Activated CD8-positive, alpha-beta memory T cell treated with anti-CD3 and anti-CD28 coated beads for 4 hours (primary cell): ENCODE measurements at places on chromosomes 1 and 21.

DNA sequence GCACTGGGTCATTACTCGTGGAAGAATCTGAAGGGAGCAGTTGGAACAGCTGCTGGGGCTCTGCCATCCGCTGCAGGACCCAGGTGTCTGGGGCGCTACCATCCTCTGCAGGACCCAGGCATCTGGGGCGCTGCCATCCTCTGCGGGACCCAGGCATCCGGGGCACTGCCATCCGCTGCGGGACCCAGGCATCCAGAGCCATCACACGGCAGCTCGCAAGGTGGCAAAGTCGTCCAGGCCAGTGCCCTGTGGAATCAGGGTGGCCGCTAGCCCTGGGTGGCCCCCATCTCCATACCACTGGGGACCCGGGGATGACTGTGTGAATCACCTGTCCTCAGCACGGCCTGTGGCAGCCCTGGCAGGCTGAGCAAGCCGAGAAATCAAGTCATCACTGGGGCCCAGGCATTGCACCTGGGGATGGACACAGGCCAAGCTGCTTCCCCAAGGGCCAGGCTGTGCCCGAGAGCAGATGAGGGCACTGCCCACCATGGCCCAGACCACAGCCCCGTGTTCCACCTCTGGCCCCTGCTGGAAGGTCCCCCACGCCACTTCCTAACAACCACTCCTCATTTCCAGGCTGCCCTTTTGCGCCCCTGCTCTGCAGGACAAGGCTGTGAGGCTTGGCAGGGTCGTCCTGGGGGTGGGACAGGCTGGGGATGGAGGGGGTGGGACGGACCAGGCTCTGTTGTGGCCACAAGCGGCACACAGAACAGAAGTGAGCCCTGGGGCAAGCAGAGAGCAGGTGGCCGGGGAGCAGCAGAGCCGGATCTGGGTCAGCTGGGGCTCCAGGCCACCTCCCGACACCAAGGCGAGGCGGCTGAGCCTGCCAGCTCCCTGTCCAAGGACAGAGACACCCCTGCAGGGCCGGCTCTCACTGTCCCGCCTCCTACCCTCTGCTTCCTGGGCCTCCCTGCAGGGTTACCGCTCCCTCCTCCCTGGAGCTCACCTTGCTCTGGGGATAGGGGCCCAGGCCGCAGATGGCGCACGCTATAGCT, 12.7 kb downstream of the GABRD start:
- no peak for DNase-seq

DNA sequence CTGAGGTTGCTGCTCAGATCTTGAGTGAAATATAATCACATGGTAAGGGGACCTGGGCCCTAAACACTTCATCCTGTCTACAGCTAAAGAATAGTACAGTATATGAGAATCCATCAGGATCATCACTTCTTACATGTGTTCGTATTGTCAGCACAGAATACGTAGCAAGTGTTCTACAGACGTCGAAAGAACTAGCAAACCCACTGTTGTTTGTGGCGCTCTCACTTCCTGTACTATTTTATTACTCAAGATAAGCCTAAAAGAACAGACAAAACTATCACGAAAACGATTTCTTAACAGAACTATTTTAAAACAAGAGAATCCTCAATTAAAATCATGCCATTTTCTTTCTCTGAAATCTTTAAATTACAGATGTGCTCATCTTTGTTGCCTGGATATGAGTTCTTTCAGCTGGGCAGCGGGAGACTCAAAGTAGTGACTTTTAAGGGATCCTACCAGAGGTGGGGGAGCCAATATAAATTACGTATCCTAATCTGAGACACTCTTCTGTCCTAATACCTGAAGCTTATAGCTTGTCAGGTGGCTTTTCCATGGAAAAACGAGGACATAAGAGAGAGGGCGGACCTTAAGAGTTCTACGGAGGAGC, 724 bp downstream of the ST7L start:
- no peak for DNase-seq

- DNase-seq, result no peak
Measured at GRCh38 chr1:186828611-186829454, at the start of gene PLA2G4A. Gene PLA2G4A (plus strand): TSS chr1:186828949. CDS start chr1:186854355, 25,406 bp downstream.

DNA sequence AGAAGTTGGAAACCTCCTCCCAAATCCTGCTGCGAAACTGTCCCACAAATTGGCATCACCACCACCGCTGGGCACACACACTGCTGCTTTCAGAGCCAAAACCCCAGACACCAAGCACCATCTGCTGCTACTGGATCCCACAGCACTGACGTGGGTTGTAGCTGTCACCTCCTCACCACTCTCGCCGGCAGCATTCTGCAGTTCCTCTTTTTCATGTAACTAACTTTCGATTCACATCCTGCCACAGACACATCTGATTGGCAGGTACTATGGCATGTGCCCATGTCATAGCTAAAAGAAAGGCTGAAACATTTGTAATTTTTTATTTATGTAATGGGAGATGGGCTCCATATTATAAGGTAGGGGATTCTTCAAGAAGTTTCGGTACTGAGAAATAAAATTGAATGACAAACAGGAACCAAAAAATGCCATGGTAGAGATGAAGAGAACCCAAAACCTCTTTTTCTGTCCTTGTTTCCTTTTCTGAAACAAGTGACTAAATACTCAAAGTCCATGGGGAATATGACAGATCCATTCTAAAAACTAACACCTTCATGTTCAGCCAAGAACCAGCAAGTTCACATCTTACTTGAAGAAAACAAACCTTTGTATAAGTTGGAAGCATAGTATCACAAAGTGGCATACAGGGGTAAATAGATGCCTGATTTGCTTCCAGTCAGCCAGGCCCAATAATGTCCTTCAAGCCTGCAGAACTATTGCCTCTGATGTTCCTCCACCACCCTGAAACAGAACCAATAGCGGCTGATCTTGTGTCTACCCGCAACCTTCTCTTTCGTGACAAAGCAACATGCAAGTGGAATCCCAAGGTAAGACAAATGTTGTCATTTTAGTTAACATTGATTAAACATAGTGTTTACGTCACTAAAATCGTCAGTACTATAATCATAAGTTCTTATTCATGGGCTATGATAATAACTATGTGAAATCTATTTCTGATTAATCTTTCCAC, 26.6 kb upstream of the RGS13 start:
- peak; percentile 28 for DNase-seq

- DNase-seq, result no peak
Measured at GRCh38 chr1:243758647-243759046, 91.4 kb downstream of the AKT3 start.

DNA sequence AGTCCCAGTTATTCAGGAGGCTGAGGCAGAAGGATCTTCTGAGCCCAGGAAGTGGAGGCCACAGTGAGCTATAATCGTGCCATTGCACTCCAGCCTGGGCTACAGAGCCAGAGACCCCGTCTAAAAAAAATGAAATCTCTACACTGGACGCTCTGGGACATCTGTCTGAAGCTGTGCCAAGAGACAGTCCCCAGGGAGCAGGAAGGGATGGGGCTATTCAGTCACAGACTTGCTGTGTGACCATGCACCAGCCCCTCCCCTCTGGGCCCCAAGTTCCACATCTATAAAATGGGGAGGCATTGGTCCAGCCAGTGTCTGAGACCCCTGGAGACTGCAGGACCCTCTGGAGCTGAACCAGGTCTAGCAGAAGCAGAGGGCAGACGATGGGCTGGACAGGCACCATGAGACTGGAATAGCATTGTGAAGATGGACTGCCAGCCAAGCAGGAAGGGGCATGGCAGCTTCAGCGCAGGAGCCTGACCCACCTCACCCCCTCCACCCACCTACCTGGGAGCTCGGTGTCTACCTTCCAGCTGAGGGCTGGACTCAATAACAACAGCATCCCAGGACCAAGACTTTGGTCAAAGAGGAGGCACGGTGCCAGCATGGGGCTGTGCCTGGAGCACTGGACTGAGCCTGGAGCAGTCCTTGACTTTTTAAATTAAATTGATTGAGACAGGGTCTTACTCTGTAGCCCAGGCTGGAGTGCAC, 1.4 kb downstream of the TMEM54 start:
- DNase-seq, result no peak

DNA sequence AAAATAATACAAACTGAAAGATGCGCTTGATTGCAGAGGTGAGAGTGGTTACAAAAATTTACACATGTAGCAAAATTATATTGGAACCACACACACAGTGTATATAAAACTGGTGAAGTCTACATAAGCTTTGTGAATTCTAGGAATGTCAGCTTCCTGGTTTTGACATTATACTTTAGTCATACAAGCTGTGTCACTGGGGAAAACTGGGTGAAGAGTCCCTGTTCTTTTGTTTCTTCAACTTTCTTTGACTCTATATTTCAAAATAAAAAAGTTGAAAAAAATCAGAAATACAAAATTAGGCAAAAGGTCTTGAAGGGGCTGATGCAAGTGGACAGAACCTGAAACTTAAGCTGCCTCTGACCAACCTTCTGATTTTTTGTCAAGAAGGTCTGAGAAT, 3.0 kb downstream of the C1QC start:
- no peak for DNase-seq

DNA sequence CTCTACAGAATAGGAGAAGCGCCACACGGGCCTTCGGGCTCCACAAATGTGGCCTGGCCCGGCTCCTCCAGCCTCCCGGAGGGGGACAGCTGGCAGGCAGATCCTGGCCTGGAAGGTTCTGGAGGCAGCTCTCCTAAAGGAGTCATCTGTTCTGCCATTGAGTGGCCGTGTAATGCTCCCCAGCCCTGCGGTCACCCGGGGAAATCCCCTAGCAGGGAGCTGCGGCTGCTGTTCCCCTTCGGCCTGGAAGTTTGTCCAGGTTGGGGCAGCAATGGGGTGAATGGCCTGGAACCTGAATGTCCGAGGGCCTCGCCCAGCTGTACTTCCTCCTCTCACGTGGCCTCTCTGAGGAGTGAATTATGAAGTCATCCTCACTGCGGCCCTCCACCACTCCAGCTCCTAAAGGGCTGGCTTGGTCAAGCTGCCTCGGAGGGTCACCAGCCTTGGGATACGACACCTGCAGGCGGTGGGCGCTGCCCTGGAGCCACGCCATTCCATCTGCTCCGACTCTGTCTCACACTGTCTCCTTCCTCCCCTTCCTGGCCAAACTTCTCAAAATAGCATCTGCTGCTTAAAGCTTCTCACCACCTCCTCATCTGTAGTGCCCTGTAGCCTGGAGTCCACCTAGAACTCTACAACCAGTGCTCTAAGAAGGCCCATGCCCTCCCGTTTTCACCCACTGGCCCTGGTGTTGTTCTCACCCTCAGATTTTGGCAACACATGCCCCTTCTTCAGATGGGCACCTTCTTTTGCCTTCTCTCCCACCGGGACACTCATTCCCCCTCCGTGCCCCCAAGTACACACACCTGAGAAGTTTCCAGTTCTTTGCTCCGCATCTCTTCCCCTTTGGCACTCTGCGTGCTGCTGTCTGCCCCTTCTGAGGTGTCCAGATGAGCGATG, 54.4 kb upstream of the TMPRSS2 start:
- DNase-seq, result no peak

GRCh38 chr21:45203983-45204382, 83.7 kb downstream of the POFUT2 start:
- DNase-seq, result no peak

GRCh38 chr1:84301785-84302385, 377 bp downstream of the SAMD13 start:
- no peak for DNase-seq
